ENCODE measurements at places on chromosomes 4 and X.

DNA sequence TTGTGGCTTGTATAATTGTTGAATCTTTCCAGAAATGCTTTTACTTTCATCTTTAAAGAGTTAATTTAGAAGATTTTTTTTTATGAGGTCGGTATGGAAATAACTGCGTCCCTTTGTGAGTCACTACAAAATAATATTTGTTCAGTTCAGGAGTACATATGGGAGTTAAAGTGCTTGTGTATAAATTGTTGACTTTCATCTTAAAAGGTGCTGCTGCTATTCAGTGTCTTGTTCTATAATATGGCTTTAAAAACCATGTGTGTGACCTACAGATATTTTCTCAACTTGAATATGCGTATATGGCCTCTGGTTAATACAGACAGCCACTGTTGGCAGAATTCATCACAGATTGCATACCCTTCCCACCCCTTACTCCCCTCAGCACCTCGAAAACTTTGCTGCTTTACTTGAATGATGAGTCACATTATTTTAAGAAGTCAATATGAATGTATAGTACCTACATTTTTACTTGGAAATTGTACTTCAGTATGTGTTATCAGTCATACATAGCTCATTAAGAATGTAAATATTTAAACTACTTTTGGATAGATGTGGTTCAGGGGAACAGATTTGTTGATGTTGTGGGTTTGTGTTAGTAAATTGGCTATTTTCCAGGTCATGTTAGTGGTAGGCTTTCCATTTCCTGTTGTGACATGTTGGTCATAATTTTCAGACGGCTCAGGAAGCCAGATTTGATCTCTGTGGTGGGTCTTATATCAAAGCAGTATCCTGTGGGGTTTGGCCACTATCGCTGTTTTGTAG is 1.5 kb downstream of the CLCN3 start:
- no peak for DNase-seq

GRCh38 chrX:150753357-150753756 is 60.2 kb downstream of the MTMR1 start:
- no peak for DNase-seq

DNA sequence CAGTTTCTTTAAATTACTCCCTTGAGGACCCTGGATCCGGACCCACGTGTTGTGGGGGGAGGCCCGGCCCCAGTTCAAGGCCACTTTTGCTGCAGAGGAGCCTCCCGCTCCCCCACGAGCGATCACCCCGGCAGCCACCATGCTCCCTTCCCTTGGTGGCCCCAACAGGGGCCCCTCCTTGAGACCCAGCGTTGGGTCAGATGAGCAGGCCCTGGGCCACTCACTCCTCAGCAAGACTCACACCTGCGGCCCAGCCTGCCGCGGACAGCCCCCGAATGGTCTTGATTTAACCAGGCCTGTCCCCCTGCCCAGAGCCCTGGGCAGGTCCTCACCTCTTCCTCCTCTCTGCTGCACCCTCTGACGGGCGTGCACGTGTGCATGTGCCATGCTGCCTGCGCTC is 4.3 kb downstream of the CPLX1 start:
- DNase-seq, result no peak

DNA sequence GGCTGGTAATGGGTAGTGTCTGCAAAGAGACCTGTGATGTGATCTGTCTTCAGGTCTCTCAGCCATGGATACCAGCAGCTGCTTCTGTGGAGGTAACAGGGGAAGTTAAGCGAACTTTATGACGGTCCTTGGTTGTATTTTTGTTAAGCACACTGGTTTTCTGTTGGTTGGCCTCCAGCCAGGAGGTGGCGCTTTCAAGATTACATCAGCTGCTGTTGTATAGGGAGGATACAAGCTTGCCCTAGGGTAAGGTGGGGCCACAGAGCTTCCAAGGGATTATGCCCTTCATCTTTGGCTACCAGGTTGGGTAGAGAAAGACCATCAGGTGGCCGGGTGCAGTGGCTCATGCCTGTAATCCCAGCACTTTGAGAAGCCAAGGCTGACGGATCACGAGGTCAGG is 834.2 kb upstream of the GALNTL6 start:
- DNase-seq, result no peak

- no peak for DNase-seq
Observed at GRCh38 chr4:17066972-17067371, 168.5 kb upstream of the LDB2 start.

GRCh38 chr4:18401425-18401824 is 379.9 kb upstream of the LCORL start:
- DNase-seq, result no peak

DNA sequence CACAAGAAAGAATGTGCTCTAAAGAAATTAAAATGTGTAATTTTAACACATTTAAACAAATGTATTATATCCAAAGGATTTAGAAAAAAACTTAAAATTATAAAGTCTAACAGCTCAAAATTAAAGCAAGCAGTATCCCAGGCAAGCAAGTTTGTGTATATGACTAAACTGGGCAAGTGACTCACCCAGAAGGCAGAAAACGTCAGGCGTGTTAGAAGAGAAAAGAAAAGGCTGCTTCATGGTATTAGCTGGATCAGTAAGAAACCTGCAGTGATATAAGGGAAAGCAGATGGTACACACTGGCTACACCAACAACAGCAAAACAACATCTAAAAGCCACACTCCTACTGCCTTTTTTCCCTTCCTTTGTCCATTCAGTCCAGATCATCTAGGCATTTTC is 250.6 kb upstream of the NDST3 start:
- no peak for DNase-seq

GRCh38 chrX:150482537-150483206 is 85.7 kb upstream of the MTM1 start:
- DNase-seq, result no peak

DNA sequence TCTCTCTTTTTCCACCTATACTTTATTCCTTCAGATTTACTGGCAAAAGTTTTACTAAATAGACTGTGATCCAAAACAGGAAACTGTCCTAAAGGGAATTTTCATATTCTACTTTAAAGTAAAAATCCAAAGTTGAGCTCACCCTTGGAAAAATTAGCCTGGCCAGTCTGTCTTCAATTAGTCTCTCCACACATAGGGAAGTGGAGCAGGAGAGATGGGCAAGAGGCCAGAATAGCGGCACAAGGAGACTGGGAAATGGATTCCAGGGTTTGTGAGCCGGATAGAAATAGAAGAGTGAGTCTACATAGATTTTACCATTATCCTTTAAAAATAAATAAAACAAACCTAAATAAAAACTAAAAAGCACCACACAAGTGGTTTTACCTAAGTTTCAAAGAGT is 16.2 kb upstream of the FRMD7 start:
- DNase-seq, result no peak

- DNase-seq, result no peak
Observed at GRCh38 chrX:130212371-130212770, 40.6 kb downstream of the RAB33A start.

DNA sequence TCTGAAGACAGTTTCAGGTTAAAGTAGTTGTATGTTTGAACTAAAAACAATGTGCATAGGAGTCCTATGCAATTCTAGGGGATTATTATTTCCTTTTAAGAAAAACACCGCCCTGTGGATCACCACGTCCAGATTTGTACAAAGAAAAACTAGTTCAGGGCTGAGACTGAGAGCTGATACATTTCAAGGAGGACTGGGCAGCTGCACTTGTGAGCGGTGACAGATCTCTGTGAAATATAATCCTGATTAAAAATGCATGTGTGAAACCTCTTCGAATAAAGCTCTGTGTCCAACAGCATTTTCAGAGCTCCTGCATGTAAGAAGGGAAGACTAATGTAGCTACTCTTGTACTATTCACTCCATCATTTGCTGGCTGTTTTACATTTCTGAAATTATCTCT is 365.8 kb upstream of the PITX2 start:
- no peak for DNase-seq

GRCh38 chrX:56813318-56813837 is 84.3 kb downstream of the NBDY start:
- DNase-seq, result no peak

DNA sequence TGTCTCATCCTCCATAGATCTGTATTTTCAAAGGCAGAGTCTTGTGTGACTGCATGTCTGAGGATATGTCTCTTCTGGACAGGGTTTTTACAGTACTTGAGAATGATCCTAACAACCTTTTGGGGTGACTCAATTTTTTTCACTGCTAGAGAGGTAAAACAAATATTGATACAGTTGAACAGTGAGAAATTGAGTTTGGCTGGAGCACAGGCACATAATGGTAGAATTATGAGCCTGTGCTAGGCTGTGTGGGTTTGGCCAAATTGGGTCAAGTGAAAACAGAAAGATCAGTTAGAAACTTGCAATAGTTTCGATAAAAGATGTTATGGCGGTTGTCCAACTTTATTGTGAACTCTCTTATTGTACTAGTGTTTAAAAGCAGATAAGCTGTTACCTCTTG is 23.3 kb upstream of the EOLA2 start:
- no peak for DNase-seq

- no peak for DNase-seq
Observed at GRCh38 chrX:49991758-49992157, 69.4 kb downstream of the CLCN5 start.

DNA sequence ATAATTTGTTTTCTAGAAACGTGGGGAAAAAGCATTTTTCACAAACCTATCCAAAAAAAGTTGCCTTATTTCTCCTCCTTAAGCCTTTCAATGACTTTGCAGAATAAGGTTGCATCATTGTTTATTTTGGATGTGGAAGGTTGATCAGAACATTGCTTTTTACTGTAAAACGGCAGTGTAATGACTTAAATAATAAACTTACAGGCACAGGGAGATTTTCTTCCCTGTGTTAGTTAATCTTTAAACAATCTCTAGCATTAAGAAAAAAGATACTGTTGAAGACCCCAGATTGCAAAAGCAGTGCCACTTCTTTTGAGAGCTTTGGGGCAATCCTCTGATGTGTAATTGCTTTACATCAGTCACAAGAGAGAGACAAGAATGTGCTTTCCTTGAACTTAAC is 153.4 kb downstream of the ARX start:
- DNase-seq, result no peak

DNA sequence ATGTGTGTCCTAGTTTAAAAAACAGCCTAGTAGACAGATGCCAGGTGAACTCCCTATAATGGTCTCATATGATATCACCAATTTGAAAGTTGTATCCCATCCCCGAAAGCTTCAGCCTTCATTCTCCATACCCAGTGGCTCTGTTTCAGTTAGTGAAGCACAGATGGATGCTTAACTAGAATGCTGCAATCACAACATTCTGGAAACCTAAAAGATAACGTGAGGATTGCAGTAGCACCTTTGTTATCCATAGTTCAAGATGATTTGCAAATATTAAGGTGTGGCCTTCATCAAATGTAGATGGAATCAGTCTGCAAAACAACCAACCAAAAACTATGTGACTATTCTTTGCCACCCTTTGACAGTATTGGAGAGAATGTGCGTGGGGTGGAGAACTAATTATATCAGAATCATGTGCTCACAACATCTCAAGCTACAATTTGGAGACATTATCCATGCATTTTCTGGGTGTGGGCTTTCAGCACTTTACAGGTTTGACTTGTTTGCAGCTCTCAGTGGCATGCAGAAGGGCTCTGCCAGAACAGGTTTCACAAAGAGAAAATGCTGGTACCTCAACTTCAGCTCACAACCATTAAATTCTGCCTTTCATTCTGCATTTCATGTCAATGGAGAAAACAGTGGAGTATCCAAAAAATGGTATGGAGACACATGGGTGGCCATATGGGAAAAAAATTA is 18.3 kb upstream of the PPID start:
- no peak for DNase-seq

GRCh38 chrX:3271834-3272186 is 74.6 kb downstream of the MXRA5 start:
- DNase-seq, result no peak

DNA sequence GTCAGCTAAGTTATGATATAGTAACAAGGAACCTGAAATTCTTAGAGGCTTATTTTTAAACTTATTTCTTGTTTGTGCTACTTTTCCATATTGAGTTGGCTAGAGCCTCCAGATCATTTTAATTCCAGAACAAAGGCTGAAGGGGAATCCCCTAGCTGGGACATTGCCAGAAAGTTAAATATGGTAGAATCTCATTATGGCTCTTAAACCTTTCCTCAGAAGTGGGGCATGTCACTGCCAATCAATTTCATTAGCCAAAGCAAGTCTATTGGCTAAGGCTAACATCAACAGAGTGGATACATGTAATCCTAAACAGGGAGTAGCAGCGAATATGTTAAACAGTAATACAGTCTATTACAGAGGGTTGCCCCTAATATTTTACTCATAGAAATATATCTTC is 47.0 kb downstream of the FTHL17 start:
- no peak for DNase-seq

GRCh38 chrX:7261672-7262332 is 113.8 kb upstream of the PUDP start:
- DNase-seq, result no peak

GRCh38 chr4:699816-700580 is 5.6 kb upstream of the PCGF3 start:
- DNase-seq, result no peak

DNA sequence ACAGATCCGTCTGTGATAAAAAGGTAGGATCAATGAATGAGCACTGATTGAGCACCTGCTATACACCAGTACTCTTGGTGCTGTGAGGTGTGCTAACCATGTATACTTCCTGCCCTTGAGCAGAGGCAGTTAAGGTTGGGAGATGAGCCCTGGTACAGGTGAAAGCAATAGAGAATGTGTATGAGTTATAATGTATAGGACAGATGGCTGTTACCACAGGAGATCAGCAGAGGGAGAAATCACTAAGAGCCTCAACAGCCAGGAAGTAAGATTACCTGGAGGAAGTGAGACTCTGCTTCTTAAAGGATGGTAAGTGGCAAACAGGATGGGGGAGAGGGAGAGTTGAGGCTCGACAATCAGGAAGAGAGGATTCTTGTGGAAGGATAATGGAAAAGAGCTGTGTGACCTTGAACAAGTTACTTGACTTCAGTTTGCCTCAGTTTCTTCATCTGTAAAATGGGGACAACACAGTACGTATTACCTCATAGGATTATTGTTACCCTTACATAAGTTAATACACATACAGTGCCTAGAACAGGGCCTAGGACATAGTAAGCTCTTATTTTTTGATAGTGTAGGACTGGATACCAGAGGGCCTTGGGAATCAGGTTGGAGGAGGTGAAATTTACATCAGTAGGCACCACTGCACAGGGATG is 9.1 kb downstream of the CXCR3 start:
- DNase-seq, result no peak

DNA sequence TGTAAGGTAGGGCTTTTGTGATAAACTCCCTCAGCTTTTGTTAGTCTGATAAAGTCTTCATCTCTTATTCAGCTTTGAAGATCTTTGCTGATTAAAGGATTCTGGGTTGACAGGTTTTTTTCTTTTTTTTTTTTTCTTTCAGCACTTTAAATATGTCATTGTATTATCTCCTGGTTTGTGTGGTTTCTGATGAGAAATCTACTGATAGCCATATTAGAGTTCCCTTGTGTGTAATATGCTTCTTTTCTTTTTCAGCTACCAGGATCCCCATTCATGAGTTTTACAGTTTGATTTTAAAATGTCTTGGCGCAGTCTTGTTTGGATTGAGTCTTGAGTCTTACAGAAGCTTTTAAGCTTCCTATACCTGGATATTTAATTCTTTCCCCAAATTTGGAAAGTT is 504.5 kb downstream of the TLL1 start:
- DNase-seq, result no peak

Measured in NCI-H1930 (cell line).